ENCODE measurements at places on chromosomes 1 and 21. TPM values are rescaled to one million over a fixed set of nuclear protein-coding genes. Genes with fewer than 3 reads are reported as not detected.

ZBTB37 gene
- 3.4 TPM for total RNA-seq

CD1D gene
- 3.9 TPM for total RNA-seq

SWT1 gene
- total RNA-seq, result 2.4 TPM

CAMK2N1 gene
- 57.3 TPM for total RNA-seq

ZNF593 gene
- 57.2 TPM for total RNA-seq

RIPPLY3 gene
- total RNA-seq, result 0.78 TPM

FCN3 gene
- not detected for total RNA-seq

FAAH gene
- total RNA-seq, result 9.8 TPM

FCGR3B gene
- total RNA-seq, result not detected

IL19 gene
- total RNA-seq, result not detected

PRDM16 gene
- not detected for total RNA-seq

AJAP1 gene
- total RNA-seq, result 13.0 TPM

LCE3D gene
- 8.8 TPM for total RNA-seq

PPP2R5A gene
- 23.0 TPM for total RNA-seq

MRPS6 gene
- total RNA-seq, result 34.3 TPM

IL6R gene
- total RNA-seq, result 17.5 TPM
